Endothelial cell of umbilical vein (primary cell): ENCODE measurements at places on chromosomes 11 and 22. TPM values are rescaled to one million over a fixed set of nuclear protein-coding genes. Genes with fewer than 3 reads are reported as not detected.
A peak's percentile ranks its signal among the peaks of the same experiment; 100 is the strongest.

DCHS1 gene
- 73.0 and 73.1 TPM in 2 replicates for total RNA-seq

GRCh38 chr22:33757802-33758483 lies 162.3 kb downstream of the LARGE1 start:
- DNase-seq: no peak

OR51E2 gene
- not detected in 2 replicates for total RNA-seq

DNA sequence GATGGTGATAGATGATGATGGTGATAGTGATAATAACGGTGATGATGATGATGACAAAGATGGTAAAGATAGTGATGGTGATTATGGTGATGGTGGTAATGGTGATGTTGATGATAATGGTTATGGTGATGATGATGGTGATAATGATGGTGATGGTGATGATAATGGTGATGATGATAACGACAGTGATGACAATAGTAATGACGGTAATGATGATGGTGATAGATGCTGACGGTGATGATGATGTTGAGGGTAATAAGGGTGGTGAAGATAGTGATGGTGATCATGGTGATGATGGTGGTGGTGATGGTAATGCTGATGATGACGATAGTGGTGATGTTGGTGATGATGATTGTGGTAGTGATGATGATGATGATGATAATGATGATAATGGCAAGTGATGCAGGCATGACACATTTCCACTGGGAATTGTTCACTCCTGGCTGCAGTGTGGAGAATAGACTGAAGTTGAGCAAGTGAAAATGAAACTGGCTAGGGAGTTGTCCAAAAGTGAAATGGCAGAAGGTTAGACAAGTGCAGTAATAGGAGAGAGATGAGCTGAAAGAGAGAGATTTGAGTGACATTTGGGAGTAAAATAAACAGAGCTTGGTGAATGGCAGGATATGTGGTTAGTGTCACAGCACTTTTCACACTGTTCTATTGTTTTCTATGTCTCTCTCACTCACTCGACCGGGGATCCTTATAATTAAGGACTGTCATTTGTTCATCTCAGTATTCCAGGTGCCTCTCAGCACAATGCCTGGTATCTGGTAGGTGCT lies 992.5 kb downstream of the OPCML start:
- no peak for DNase-seq

- DNase-seq: peak; percentile 13
These were observed 8.6 kb downstream of the PLEKHA7 start for GRCh38 chr11:17005646-17006045.

OAF gene
- 26.7 and 32.1 TPM in 2 replicates for total RNA-seq

GRCh38 chr11:119641983-119642745 lies 86.8 kb downstream of the NECTIN1 start:
- DNase-seq: peak; percentile 13

- DNase-seq: no peak
These were observed 11.8 kb upstream of the KCNJ11 start for GRCh38 chr11:17400048-17400775.

- no peak for DNase-seq
These were observed 84.0 kb upstream of the CTSC start for GRCh38 chr11:88421530-88421929.
